NCI-H1092 treated with DMSO at 0.1 percent for 48 hours (cell line): ENCODE measurements at places on chromosomes 11 and 22.

DNA sequence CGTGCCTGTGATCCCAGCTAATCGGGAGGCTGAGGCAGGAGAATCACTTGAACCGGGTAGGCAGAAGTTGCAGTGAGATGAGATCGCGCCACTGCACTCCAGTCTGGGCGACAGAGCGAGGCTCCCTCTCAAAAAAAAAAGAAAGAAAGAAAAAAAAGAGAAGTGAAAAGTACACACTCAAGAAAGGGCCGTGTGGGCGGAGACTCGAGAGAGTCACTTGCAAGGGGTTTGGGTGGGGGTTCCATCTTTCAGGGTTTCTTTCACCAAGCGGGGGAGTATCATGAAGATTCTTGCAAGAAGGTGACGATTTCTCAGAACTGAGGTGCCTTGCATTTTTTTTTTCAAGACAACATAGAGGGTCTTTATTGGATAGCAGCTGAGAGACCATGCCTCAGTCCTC is 4.0 kb upstream of the IFITM5 start:
- DNase-seq, result no peak

DNA sequence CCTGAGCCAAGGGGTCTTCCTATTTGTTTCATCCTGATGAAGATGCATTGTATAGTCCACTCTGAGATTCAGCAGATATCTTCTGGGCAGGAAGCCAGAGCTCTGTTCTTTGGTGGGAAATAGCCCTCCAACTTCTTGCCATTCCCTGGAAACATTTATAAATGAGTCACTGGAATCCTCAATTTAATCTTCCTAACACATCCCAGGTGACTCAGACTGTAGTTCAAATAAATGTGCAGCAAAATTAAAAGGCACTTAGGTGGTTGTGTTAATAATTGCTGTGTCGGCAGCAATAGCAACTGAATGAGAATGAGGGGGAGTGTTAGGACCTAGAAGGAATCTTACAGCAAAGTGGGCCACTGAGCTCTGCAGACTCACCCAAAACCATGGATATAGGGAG is 108.6 kb downstream of the INSC start:
- no peak for DNase-seq

DNA sequence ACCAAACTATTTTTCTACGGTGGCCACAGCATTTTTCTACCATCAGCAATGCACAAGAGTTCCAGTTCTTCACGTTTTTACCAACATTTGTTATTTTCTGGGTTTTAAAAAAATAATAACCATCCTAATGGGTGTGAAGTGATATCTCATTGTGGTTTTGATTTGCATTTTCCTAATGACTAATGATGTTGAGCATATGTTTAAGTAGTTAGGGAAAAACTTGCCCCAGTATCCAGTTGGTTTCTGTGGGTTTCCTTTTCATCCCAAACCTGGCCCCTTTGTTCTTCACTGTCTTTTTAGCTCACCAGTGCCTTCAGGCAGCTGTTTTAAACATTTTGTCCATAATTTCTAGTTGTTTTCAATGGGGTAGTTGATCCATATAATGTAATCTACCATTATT is 14.7 kb upstream of the PTS start:
- DNase-seq, result no peak

- DNase-seq, result peak; percentile 35
Observed at GRCh38 chr22:22552630-22553029, 6.4 kb downstream of the PRAME start.

DNA sequence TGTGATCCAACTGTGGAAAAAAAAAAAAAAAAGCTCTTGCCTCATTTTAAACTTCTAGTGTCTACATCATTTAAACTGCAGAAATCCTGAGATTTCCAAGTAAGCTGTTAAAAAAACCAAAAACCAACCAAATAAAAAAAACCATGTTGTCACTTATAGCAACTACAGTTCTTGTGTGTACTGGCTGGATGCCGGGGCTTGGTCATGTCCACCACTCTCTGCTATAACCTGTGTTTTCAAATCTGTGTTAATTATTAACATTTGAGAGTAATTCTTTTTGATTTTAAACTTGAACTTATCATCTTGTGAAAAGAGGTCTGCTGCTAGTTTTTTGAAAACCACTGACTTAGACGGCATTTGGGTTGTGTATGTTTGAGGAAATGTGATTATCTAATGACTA is 32.2 kb upstream of the BID start:
- DNase-seq, result no peak

- DNase-seq, result no peak
Observed at GRCh38 chr11:14886513-14886912, 5.5 kb downstream of the CYP2R1 start.

DNA sequence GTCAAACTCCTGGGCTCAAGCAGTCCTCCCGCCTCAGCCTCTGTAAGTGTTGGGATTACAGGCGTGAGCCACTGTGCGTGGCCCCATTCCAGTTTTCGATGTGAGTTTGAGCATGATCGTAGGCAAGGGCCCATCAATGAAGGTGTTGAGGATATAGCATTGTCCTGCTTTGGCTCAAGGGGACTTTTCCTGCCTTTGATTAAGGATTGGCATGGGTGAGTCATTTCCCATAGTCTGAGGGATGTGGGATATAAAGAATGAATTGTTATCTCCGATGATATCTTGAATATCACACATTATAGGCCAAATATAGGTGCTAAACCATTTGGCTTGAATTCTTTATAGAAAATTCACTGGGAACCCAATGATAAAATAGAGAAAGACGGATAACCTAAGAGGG is 30.4 kb downstream of the STIM1 start:
- no peak for DNase-seq

DNA sequence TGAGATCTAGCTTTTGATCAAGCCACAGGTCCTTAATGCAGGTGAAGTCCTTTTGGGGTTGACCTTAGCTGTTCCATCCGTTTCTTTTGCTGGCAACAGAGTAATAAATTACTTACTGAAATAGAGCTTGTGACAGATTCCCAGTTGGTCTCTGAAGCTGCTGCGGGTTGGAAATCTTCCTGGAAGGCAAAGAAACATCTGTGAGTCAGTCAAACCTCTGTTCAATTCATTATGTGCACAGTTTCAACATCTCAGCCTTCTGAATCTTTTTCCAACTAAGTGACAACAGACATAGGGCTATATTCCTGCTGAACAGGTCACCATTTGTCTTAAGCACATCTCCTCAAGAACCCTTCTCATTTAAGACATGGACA is 88.9 kb upstream of the DDI1 start:
- no peak for DNase-seq

- DNase-seq, result peak; percentile 16
Observed at GRCh38 chr11:46285594-46286033, 8.2 kb downstream of the CREB3L1 start.

- no peak for DNase-seq
Observed at GRCh38 chr11:9681583-9682372, 17.9 kb downstream of the SWAP70 start.

GRCh38 chr11:108131993-108132392 is 10.6 kb downstream of the ACAT1 start:
- no peak for DNase-seq

DNA sequence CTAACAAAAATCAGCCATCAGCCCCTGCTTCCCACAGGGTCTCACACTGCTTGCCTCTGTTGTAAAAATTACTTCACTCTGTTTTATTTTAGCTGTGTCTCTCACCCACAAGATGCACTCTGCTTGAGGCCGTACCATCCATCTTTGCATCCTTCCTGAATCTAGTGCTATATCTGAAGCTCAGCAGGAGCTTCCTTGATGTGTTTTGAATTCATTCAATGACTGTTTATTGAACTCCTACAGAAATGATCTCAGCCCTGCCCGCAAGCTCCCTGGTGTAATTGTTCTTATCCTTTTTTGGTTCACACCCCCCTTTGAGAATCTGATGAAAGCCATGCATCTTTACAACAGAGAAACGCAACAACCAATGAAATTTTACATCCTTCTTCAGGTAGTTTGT is 310.2 kb upstream of the ZC3H12C start:
- DNase-seq, result no peak

DNA sequence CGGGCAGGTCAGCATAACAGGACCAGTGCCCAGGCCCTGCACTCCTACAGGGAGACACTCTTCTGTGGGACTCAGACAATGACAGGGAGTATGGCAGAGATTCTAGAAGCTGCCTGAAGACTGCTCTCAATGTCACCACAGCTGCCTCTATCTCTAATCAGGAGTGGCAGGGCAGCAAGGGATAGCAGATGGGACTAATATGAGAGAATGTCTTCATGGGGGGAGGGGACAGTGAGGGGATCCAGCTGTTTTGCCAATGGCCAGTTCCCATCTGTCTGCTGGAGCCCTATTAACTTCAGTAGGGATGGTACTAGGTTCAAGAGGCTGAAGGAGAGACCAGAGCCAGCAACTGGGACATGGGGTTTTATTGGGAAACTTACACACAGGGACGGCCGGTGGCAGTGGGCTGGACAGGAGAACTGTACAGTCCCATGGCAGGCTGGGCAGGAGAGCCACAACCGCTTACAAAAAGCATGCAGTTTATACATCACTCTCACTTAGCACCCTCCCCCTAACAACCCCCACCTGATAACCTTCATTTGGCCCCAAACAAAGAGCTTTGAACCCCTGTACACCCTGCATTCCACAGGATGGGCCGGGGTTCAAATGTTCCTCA is 2.5 kb upstream of the CD82 start:
- no peak for DNase-seq

- no peak for DNase-seq
Observed at GRCh38 chr22:25232301-25232700, 12.9 kb downstream of the CRYBB2 start.

GRCh38 chr22:46338636-46339035 is 3.1 kb downstream of the TRMU start:
- no peak for DNase-seq

- peak; percentile 74 for DNase-seq
Observed at GRCh38 chr11:122439866-122440810, 215.4 kb upstream of the UBASH3B start.

DNA sequence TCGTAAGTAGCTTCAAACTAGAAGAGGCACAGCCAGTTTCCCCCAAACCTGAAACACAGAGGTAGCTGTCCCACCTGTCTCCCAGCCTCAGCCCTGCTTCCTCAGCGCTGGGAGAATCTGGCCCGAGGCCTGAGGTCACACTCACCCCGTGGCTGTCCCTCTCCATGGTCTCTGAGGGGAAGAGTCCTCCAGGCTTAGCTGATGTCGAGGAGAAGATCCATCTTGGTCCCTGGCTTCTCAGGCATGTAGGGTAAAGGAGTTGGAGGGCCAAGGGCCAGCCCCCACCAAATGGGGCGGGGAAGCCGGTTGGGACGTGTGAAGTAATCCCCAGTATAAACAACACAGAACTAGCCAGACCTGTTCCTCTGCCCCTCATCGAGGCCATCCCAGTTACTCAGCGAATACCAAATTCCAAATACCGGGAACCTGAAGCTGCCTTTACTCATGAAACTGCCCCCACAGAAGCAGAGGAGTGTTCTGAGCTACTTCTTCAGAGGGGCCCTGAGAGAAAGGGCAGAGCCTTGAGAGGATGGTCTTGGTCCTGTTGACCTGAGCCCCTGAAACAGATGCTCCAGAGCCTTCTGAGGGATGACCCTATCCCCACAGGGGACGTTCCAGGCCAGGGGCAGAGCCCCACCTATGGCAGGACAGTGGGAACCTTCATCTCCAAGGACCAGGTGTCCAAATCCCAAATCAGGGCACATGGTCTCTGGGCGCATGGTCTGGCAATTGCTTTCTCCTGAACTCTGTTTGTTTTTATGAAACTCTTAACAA is at the start of gene TMPRSS13:
TSS of gene TMPRSS13 (minus strand) at position 261 of the 774 bp plus-strand sequence. CDS start at position 166, 95 bp downstream.
- no peak for DNase-seq

DNA sequence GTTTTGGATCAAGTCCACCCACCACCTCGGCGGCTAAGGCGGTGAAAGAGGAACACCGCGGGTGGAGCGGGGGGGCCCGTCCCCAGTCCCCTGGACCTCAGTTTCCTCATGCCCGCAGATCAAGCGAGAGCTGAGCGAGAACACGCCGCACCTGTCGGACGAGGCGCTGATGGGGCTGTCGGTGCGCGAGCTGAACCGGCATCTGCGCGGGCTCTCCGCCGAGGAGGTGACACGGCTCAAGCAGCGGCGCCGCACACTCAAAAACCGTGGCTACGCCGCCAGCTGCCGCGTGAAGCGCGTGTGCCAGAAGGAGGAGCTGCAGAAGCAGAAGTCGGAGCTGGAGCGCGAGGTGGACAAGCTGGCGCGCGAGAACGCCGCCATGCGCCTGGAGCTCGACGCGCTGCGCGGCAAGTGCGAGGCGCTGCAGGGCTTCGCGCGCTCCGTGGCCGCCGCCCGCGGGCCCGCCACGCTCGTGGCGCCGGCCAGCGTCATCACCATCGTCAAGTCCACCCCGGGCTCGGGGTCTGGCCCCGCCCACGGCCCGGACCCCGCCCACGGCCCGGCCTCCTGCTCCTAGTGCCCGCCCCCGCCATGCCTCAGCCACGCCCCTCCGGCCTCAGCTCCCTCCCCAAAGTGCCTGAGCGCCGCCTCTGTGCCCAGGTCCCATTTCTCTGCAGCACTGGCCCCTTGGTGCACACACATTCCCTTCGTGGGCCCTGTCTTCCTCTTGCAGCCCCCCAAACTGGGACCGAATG is 12.7 kb downstream of the MAFF start:
- no peak for DNase-seq

GRCh38 chr11:134543241-134543640 is 131.2 kb upstream of the B3GAT1 start:
- no peak for DNase-seq

GRCh38 chr22:19579115-19579811 is 55.1 kb upstream of the CLDN5 start:
- DNase-seq, result no peak

- no peak for DNase-seq
Observed at GRCh38 chr11:132122735-132123134, 752.3 kb downstream of the NTM start.

DNA sequence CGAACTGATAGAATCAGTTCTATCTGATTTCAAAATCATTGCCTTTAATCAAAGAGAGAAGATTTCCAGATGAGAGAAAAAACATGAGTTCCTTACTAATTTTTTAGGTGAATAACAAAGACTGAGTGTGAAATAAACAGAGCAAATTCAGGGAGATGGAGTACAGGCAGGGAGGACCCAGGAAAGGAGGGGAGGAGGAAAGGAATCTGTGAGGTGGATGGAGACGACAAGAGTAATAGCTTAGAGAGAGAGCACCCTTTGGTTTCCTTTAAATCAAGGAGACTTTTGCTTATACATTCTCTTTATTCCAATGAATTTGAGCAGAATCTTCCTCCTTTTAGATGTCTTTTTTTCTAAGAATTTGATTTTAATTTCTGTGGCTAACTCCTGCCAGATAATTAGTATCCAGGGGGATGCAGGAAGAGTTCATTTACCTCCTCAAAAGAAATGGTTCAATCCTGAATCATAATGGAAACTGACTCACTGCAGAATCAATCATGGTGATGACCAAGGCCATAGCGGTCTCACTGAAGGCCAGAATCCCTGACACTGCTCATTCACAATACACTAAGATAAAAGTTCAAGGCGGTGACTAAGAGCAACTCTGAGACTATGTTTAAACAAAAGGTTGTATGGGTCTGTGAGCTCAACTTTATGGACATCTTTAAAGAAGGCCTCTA is 234.0 kb upstream of the ZC3H12C start:
- no peak for DNase-seq

- no peak for DNase-seq
Observed at GRCh38 chr22:30922151-30922611, 46.4 kb downstream of the MORC2 start.

DNA sequence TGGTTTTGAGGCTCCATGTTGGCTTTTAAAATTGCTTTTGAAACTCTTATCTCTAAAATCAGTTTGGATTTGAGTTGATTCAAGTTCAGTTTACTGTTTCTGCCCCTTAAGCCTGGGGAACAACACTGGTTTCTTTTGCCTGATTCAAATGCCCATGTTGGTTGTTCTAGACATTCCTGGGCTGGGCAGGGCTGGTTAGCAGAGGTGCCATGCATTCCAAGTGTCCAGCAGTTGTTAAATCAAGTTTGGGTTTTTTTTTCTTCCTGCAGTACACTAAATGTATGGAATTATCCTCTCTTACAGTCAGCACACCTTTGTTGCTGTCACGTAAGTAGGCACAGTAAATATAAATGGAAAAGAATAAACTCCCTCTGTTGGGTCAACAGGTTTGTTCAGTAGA is 67.2 kb upstream of the MTMR2 start:
- no peak for DNase-seq
